ENCODE measurements at places on chromosomes 6 and 20.

DNA sequence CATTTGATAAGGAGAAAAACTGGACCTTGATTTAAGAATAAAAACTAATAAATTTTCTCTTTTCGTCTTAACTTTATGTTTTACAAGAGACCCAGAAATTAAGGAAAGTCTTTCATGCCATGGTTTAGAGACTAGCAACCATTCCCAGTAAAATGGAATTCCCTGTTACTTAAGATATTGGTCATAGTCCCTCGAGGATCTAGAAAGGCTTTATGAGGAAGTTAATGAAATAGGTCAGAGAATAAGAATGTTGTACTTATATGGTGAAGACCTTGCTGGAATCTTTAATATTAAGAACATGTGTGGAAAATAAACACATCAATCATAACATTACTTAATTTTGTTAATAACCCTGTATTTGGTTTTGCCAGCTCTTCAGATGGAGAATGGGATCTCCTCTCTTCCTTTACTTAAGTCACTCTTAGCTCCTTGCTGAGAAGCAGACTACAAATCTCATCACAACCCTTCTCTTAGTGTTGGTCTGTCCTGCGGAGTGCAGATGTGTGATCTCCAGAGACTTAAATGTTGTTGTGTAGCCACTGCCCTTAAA, 382.9 kb downstream of the QKI start:
- no peak for DNase-seq

- DNase-seq, result no peak
Measured at GRCh38 chr6:161444464-161444863, 170.6 kb upstream of the AGPAT4 start.

DNA sequence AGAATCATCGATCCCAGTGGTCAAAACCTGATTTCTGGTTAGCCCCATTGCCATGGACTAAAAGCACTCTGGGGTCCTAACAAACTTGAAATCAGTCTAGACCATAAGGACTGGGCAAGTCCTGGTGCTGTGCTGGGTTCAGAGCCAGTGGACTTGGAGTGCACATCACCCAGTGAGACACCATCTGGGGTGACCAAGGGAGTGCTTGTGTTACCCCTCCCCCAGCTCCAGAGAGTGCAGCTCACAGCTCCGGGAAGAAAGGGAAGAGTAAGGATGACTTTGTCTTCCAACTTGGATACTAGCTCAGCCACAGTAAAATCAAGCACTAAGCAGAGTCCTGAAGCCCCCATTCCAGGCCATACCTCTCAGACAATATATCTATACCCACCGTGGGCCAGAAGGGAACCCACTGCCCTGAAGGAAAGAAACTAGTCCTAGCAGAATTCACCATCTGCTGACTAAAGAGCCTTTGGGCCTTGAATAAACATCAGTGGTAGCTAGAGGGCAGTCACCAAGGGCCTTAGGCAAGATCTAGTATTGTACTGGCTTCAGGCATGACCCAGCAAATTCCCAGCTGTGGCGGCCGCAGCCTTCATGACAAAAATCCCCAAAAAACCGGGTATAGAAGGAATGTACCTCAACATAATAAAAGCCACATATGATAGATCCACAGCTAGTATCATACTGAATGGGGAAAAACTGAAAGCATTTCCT, 153.5 kb upstream of the OGFRL1 start:
- DNase-seq, result no peak

GRCh38 chr6:76708641-76709331, 636.3 kb upstream of the IMPG1 start:
- DNase-seq, result no peak

DNA sequence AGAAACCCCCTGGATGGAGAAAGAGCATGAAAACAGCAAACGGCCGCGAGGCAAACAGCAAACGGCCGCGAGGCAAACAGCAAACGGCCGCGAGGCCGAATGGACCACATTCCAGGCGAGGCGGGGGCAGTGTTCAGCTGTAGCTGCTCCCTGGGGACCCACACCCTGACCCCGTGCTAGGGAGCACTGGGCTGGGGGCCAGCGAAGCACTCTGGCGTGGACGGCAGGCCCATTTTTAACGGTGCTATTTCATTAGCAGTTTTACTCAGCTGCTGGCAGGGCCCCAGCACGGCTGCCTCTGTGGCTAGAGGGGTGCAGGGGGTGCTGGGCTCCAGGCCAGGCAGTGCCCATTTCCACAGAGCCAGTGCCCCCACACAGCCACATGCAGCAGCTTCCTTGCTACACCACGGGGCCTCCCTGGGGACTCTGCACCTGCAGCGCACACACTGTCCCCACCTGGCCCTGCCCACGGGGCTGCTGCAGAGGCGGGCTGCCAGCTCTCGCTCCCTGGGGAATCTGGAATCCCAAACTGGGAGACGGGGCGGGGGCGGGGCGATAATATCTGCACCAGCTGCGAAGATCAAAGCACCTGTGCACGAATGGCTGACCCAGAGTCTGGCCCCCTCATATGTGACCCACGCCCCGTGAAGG, 35.6 kb upstream of the SLCO4A1 start:
- DNase-seq, result no peak

DNA sequence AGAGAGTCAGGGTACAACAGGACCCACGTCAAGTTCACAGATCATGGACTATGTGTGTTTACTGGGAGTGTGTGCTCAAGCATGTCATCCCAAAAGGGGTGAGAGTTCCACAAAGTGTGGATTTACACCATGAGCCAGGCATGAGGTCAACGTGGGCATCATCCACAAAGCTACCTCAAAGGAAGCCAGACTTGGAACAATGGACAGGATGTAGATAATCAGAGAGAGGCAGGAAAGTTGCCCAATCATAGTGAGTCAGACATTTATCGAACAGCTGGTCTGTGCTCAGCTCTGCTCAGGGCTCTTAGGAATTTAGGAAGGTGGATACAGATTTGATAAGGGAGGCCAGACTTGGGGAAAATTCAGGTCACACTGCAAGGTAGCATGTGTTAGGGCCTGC, 317.2 kb upstream of the CDYL start:
- no peak for DNase-seq

DNA sequence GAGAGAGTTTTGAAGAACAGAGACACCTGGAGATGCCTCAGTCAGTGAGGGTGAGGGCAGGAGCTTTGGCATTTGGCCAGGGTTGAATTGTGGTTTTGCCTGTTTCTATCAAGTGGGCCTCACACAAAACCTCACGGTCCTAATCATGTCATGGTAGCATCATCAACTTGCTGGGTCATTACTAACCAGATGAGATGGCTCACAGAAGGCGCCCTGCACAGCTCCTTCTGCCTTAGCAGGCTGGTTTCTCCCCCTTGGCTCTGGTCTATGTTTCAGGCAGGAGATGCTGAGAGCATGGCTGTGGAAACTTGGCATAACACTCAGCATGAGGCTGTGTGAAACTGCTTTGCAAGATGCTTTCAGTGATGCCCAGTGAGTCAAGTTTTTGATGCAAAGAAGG, 99.3 kb downstream of the LRRC1 start:
- no peak for DNase-seq

- no peak for DNase-seq
Measured at GRCh38 chr20:60057866-60058807, 99.9 kb downstream of the CDH26 start.

GRCh38 chr20:36202891-36203338, 33.4 kb upstream of the AAR2 start:
- peak; percentile 25 for DNase-seq

GRCh38 chr6:170062209-170062914, 228.5 kb downstream of the DLL1 start:
- DNase-seq, result no peak

DNA sequence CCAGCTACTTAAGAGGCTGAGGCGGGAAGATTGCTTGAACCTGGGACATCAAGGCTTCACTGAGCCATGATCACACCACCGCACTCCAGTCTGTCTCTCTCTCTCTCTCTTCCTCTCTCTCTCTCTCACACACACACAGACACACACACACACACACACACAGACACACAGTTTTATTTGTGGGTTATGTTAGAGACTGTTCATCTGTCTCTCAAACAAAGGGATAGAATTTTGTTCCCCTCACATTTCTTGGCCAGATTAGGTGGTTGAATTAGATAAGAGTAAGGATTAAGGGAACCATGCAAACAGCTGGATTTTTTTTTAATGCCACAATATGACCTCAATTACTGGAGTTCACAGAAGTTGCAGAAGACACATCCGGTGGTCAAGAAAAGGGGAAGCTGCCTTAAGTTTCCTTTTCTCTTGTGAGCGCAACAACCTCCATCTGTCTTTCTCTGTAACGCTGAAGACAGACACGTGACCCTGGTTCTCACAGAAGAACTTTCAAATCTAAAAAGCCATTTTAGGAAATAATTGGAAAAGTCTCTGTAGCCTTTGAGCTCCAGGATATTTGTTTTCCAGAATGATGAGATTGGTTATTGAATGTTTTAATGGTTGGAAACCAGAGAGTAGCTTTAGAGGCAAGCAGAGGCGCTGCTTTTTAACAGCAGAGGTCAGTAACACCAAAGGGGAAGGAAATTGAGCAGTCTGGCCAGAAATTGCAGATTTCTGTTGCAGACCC, 32.9 kb upstream of the LGSN start:
- no peak for DNase-seq

DNA sequence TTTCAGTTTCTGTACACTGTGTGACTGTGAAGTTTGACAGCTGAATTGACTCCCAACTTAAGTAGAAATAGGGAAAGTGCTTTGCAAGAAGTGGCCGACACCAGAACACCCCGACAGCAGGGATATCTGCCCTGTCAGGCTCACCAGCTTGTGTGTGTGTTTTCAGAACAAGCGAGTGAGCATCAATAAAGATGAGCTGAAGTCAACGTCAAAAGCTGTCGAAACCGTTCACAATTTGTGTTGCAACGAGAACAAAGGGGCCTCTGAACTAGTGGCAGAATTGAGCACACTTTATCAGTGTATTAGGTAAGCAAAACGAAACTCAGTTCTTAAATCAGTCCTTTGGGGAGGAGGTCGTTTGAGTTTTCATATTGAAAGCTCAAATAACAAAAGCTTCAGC, 10.7 kb downstream of the NELFCD start:
- DNase-seq, result no peak

GRCh38 chr20:10718661-10719060, 44.9 kb upstream of the JAG1 start:
- DNase-seq, result no peak

DNA sequence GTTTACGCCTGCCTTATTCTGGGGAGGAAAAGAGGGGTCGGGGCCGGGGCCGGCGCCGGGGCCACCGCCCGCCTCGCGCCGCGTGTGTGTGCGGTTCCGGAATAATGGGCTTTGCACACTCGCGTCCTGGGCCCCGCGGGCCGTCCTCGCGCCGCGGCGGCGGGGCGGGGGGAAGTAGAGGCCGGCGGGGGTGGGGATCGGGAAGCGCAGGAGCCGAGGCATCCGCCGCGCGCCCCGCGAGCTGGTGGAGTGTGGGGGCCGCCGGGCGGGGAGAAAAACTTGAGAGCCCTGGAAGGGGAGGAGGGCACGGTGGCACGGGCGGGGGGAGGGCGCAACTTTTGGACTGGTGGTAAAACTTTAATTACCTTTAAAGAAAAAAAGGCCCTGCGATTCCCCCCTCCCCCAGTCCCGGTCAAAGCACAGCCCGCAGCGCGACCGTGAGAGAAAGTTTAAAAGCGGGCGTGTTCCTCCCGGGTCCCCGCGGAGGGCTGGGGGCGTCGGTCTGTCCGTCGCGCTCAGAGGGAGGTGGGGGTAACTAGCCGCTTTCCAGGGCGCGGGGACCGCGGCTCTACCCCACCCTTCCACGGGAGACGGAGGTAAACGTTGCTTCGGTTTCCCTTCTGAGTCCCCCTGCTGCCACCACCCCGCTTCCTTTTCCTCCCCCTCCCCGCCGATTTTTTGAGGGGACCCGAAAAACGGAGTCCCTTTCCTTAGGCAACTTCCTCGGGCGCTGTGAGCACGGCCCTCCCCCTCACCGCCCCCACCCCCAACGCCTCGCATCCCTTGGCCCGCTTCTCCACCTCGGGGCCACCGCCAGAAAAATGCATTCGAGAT, 1.9 kb downstream of the L3MBTL3 start:
- no peak for DNase-seq

GRCh38 chr6:89007209-89008000, 44.0 kb upstream of the RNGTT start:
- no peak for DNase-seq

- DNase-seq, result no peak
Measured at GRCh38 chr20:7710440-7710839, 229.8 kb downstream of the HAO1 start.

GRCh38 chr6:158786645-158787304, 32.4 kb downstream of the EZR start:
- no peak for DNase-seq

DNA sequence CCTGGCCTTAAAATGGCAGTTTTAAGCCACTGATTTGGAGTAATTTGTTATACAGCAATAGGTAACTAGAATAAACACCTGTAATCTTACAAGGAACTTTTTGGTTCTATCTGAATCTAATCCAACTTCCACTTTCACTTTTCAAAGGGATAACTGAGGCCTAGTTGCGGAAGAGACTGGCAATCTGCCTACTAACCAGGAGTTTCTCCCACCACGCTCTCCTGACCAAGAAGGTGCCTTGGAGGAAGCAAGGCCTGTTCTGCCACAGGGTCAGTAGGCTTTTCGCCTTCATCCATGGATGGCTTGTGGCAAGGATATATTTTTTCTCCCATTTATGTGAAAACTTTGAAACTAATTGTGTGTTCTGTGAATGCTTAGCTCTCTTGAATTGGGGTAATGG, 12.9 kb upstream of the MYBL2 start:
- no peak for DNase-seq

DNA sequence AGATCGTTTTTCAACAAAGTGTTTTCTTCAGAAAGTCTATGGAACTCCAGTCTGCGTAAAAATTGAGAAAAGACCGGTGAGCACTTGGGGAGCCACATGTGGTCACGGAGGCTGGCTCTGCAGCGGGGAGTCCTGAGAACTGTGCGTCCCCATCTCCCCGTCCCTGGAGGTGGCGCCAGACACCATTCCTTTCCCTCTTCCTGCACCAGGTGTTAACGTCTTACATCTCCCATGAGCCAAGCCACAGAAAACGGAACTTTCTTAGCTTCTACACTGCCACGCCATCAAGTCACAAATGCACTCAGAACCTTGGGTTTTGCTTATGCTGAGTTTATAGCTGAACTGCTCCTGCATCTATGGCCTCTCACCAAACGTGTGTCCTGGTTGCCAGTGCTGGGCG, 62.6 kb downstream of the GINS1 start:
- DNase-seq, result no peak

GRCh38 chr6:45737331-45738056, 278.2 kb downstream of the CLIC5 start:
- DNase-seq, result no peak

DNA sequence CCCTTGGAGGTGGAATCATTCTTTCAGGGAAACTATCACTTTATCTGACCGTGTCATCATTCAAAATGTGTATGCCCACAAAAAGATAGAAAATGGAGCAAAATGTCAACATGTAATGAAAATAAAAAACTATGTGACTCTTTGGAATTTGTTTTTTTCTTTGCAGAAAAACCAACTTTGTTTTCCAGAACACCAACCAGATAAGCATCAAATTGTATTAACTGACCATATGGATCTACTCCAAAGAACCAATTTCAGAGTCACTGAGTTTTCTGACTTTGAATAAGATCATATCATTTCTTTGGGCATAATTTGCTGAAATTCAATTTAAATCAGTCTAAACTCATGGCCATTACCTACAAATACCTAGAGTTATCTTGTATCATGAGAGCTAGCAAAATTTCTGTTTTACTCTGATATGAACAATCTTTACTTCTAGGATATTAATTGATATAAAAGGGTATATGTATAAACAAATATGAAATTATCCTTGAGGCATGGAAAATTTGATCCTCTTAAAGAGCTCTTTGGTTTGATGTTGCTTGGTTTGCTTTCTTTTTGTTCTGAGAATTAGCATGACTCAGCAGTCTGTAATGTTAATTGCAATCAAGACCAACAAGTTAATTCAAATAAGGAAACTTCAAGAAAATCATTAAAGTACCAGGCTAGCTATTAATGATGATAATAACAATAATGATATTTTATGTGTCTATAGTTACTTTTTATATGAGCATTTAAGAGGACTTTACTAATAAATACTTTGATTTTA, 444.4 kb upstream of the MARCKS start:
- DNase-seq, result no peak

Measured in iPS DF 19.7 (cell line).